ENCODE measurements at places on chromosomes 2 and 18.

- DNase-seq, result no peak
Observed at GRCh38 chr2:236164201-236164924, 3.8 kb downstream of the GBX2 start.

DNA sequence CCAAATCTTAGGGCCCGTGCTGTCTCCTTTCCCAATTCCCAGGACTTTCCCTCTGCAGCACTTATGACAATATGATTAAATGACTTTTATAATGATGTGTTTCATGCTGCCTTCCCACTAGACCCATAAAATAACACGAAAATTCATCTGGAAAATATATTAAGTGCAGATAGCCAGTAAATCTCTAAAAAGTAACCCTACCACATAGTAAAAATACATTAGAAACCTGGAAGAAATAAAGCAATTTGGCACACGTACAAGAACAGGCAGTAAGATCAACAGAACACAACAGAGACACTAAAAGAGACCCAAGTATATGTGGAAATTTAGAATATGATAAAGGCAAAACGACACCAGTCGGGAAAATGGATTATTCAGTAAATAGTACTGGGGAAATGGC, 30.2 kb upstream of the POMC start:
- DNase-seq, result no peak

DNA sequence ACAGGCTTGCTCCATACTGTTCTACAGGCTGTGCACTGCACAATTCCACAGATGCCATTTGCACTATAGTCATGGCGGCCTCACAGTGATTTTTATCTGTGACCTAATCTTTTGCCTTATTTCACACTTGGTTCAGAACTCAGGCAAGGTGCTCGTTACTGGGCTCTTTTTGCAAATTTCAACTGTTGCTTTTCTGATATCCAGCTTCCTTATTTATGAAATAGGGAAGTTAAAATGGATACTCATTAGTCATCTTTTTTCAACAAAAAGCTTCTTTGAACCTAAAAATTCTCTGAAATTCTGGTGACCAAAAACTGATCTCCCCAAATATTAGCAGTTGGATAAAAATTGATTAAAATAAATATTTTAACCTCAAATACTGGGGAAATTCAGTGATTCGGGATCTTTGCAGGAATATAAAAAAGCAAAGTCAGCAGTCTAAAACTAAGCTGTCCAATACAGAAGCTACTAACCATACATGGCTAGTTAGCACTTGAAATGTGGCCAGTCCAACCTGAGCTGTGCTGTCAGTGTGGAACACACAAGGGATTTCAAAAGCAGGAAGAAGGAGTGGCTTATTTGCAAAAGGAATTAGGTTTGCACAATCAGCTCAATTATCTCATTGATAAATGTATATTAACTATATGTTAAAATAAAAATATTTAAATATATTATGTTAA, 134.4 kb downstream of the COL4A4 start:
- DNase-seq, result no peak

DNA sequence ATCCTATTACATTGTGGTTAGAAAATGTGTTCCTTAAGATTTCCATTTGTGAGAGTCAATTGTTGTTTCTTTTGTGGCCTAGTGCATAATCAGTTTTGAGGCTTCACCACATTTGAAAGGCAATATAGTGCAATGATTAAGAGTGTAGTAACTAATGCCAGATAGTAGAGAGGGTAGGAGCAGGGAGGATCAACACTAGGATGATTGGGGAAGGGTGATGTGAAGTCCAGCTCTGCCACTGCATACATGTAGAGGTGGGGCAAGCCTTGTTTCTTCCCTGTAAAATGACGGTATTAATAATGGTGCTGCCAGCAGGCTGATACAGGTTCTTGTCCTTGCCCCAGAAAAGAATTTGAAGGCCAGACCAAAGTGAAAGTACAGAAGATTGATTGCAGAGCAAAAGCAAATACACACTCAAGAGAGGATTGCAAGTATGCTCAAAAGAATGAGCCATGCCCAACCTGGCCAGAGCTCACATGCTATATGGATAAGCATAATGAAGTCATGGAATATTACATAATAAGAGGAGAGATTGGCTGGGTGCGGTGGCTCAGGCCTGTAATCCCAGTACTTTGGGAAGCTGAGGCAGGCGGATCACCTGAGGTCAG, 8.0 kb downstream of the SP100 start:
- no peak for DNase-seq

DNA sequence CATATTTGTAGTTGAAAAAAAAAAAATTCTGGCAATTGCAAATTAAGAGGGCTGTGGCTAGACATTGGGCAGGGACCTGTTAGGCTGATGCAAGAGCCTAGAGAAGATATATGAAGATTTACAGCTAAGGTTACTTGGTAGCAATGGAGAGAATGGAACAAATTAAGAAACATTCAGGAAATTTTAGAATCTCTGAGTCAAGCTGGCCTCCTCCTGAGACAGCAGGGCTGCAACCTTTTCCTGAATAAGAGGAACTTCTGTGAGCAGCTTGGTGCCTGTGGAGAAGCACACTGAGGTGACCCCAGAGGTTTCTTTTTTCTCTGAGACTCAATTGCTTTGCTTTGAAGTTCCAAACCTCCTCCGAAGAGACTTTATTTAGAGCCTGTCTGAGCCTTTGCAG, 118.6 kb upstream of the LRATD1 start:
- no peak for DNase-seq

- DNase-seq, result no peak
Observed at GRCh38 chr2:206208900-206209299, 49.2 kb downstream of the EEF1B2 start.

DNA sequence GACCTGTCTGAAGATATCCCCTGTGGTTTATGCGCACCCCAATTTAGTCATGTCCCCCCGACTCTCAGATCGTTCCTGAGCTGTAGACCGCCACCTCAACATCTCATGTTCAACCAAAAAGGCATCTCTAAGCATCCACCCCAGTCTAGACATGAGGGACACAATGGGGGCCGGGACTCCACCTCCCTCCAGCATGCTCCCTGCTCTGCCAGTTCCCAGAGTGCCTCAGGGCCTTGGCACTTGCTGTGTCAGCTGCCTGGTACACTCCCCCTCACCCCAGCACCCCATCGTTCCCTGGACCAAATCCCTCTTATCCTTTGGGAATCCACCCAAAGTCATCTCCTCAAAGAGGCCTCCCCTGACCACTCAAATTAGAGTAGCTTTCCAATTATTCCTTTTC, 22.2 kb downstream of the TNS1 start:
- DNase-seq, result no peak
